ENCODE measurements at places on chromosomes 2 and 18.

GRCh38 chr18:62438018-62438329, 84.9 kb upstream of the ZCCHC2 start:
- H3K27me3 ChIP-seq, result no peaks in the 10 kb centered on the region
- no peak overlapping the region for H3K27ac ChIP-seq
- no peak for DNase-seq
- peaks cover 26% of the 10 kb centered on the region for H3K4me1 ChIP-seq
- H3K4me3 ChIP-seq, result no peak overlapping the region
- H3K36me3 ChIP-seq, result no peaks in the 10 kb centered on the region

- H3K36me3 ChIP-seq, result no peaks in the 10 kb centered on the region
- no peak overlapping the region for H3K27ac ChIP-seq
- no peaks in the 10 kb centered on the region for H3K4me1 ChIP-seq
- H3K4me3 ChIP-seq, result no peak overlapping the region
- no peak for DNase-seq
- H3K27me3 ChIP-seq, result no peaks in the 10 kb centered on the region
Observed at GRCh38 chr2:224723586-224724217, 7.5 kb upstream of the CCDC195 start.

DNA sequence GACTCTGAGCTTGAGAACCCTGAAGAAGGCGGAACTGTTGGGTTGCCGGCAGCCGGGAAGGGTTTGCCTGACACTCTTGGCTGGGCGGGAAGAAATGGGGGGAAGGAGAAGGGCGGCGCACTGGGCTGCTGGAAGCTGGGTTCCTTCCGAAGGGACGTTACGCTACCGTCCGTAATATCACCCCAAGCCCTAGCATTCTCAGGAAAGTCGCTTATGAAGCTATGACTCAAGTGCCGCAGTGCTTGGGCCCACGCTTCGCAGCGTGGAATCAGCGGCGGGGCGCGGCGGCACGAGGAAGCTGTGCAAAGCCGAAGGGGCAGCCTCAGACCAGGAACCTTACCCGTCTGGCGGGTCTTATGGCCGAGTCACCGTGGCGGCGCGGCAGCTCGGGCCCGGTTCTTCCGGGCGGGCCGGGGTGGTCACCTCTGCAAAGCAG, 50.2 kb upstream of the SIGLEC15 start:
- peaks cover 29% of the 10 kb centered on the region for H3K4me1 ChIP-seq
- DNase-seq, result peak; percentile 88
- no peaks in the 10 kb centered on the region for H3K36me3 ChIP-seq
- peak overlapping the region; percentile 81 for H3K27ac ChIP-seq

GRCh38 chr2:20214566-20215182, 10.3 kb downstream of the SDC1 start:
- H3K36me3 ChIP-seq, result no peaks in the 10 kb centered on the region

- no peaks in the 10 kb centered on the region for H3K36me3 ChIP-seq
- H3K4me1 ChIP-seq, result no peaks in the 10 kb centered on the region
- no peak for DNase-seq
- H3K4me3 ChIP-seq, result no peak overlapping the region
Observed at GRCh38 chr2:36733215-36733614, 36.7 kb downstream of the VIT start.

- DNase-seq, result no peak
- H3K36me3 ChIP-seq, result no peaks in the 10 kb centered on the region
- no peaks in the 10 kb centered on the region for H3K4me1 ChIP-seq
- no peak overlapping the region for H3K4me3 ChIP-seq
Observed at GRCh38 chr18:40048886-40049650, 1906.0 kb upstream of the PIK3C3 start.

DNA sequence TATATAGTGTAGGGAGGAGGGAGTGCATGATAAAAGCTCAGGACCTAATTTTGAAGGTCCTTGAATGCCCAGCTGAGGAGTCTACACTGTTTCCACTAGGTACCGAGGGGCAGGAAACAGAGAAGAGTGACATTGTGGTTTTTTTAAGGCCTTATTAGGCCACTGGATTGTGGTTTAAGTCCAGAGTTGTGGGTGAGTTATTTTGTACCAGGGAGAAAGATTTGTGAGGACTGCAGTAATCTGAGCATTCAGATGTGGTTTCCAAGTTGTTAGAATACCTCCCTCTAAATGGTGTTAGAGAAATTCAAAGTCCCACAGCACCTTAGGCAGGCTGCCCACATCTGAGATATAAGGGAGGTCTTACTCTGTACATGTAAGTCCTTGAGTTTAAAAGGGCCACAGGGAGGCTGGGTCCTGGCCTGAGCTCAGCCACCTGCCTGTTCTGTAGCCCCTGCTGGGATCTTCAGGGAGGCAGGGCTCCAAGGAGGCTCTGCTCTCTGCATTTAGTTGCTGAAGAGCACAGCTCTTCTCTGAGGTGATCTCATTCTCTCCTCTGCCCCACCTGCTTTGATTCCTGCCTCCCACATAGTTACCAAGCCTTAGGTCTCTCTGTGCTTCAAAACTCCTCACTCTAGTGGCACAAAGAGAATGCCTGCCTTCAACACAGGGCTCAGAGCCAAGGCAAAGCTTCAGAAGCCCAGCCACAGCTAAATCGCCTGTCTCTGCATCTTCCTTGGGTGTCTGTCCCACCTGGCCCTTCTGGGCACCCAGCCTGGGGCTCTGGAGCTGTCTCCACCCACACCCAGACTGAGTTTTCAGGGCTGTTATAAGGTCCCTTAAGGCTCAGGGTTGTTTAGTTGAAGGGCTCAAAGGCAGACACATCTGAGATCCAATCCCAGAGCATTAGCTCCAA, 88.1 kb downstream of the VSNL1 start:
- no peak overlapping the region for H3K4me3 ChIP-seq
- DNase-seq, result no peak
- no peaks in the 10 kb centered on the region for H3K27me3 ChIP-seq
- no peaks in the 10 kb centered on the region for H3K4me1 ChIP-seq
- H3K36me3 ChIP-seq, result no peaks in the 10 kb centered on the region
- no peak overlapping the region for H3K27ac ChIP-seq

DNA sequence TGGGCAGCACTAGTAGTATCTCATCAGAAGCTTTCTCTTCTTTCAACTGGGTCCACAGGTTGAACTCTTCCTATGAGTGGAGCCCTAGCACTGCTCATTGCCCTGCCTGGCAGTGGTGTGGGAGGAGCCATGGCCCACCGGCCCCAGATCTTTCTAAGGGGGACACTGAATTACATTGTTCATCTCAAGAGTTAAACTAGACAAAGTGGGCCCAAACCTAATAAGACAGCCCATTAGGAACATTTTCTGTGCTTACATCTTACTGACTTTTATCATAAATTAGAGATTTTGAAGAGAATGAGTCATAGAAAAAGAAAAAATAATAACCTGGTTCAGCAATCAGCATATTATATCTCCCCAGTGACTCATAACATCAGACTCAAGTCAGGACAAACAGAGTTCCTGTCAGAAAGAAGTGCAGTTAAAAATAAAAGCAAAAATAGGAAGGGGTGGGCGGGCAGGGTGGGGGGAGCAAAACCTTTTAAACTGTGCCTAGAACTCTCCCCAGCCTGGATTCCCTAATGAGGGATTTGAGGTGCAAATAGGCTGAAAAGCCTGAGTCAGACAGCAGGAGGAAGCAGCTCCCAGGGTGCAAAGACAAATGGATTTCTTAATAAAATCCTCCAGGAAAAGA, 161.6 kb upstream of the TRIB2 start:
- no peak overlapping the region for H3K4me3 ChIP-seq
- H3K4me1 ChIP-seq, result peaks cover 9% of the 10 kb centered on the region
- H3K27me3 ChIP-seq, result no peaks in the 10 kb centered on the region
- no peaks in the 10 kb centered on the region for H3K36me3 ChIP-seq
- H3K27ac ChIP-seq, result no peak overlapping the region

- no peak overlapping the region for H3K4me3 ChIP-seq
- H3K4me1 ChIP-seq, result peaks cover 71% of the 10 kb centered on the region
- peak overlapping the region; percentile 74 for H3K27ac ChIP-seq
- DNase-seq, result no peak
Observed at GRCh38 chr2:134262684-134263083, 8.8 kb downstream of the MGAT5 start.

- no peaks in the 10 kb centered on the region for H3K4me1 ChIP-seq
- no peak overlapping the region for H3K27ac ChIP-seq
- no peak overlapping the region for H3K4me3 ChIP-seq
Observed at GRCh38 chr18:5967007-5967406, 71.7 kb upstream of the TMEM200C start.

GRCh38 chr2:142781146-142781545, 96.3 kb upstream of the KYNU start:
- no peaks in the 10 kb centered on the region for H3K4me1 ChIP-seq
- H3K27ac ChIP-seq, result no peak overlapping the region
- H3K27me3 ChIP-seq, result no peaks in the 10 kb centered on the region
- no peaks in the 10 kb centered on the region for H3K36me3 ChIP-seq
- no peak overlapping the region for H3K4me3 ChIP-seq
- DNase-seq, result no peak

- H3K4me3 ChIP-seq, result no peak overlapping the region
- peaks cover 71% of the 10 kb centered on the region for H3K4me1 ChIP-seq
- peak; percentile 85 for DNase-seq
- H3K36me3 ChIP-seq, result peaks cover 1% of the 10 kb centered on the region
- H3K27me3 ChIP-seq, result no peaks in the 10 kb centered on the region
- peak overlapping the region; percentile 85 for H3K27ac ChIP-seq
Observed at GRCh38 chr2:10331702-10332401, 29.1 kb downstream of the HPCAL1 start.

DNA sequence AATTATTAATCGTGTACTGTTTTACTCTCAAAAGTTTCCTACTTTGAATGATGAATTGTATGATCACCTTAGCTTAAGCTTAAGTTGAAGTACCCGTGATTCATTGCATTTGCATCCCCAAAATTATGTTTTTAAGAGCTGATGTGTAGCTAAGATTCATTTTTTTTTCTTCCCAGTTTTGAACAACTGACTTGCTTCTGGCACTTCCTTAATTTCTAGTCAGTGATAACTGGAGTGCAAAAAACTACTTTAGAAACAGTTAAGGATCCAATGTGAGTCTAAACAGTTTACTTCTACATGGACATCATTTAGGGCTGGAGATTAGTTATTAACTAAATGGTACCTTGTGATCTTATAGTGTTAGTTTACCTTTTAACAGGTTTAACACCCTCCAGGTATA, 124.0 kb upstream of the CAVIN2 start:
- no peak overlapping the region for H3K27ac ChIP-seq
- no peak overlapping the region for H3K4me3 ChIP-seq
- no peaks in the 10 kb centered on the region for H3K36me3 ChIP-seq
- no peaks in the 10 kb centered on the region for H3K27me3 ChIP-seq
- no peak for DNase-seq
- no peaks in the 10 kb centered on the region for H3K4me1 ChIP-seq

DNA sequence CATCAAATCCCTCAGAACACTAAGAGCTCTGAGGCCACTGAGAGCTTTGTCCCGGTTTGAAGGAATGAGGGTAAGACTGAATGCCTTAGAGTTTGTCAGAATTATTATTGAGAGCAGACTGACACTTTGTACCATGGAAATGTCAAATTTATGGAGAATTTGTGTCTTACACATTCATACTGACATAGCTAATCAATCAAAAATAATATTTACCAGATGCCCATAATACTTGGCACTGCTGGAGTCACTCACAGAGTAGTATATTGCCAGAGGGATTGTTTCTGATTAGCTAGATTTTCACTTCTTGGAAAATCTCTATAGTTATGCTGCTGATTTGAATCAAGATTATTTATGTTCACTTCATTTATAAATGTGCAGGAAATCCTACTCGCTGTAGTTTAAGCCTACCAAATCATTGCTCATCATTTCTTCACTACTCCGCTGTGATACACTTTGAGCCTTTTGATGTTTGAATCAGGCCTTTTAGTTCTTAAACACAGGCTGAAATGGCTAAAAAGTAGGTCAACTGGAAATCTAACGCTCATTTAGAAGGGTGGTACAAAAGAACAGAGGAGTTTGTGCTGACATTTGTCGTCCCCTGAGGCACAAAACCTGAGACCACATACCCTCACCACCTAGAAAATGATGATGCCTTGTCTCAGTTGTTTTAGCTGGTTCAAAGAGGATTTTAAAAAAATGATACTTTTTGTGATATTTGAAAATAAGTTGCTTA, 96.1 kb upstream of the CSRNP3 start:
- no peak overlapping the region for H3K27ac ChIP-seq
- no peak overlapping the region for H3K4me3 ChIP-seq
- no peaks in the 10 kb centered on the region for H3K36me3 ChIP-seq
- no peak for DNase-seq
- H3K27me3 ChIP-seq, result no peaks in the 10 kb centered on the region

DNA sequence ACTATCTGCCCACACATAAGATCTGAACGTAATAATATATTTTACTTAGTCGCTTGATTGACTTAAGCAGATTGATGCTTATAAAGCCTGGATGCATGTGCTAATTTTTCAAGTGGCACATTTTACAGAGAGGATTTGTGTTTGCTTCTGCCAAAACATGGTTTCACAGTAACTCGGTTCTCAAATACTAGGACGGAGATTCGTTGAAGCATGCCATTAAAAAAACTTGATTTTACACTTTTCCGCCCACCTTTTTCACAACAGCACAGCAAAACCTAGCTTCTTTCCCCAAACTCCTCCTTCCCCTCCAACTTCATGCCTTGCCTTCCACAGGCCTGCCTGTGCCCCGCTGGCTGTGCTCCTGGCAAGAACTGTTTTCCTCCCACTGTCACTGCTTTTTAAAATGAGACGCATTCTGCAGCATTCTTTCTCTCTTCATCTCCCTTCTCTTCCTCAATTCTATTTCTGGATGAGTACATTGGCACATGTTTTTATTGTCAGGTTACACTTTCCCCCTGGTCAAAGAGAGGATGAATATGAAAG, 55.1 kb upstream of the LMAN1 start:
- no peaks in the 10 kb centered on the region for H3K27me3 ChIP-seq
- no peak for DNase-seq
- no peak overlapping the region for H3K4me3 ChIP-seq
- no peak overlapping the region for H3K27ac ChIP-seq
- no peaks in the 10 kb centered on the region for H3K4me1 ChIP-seq

DNA sequence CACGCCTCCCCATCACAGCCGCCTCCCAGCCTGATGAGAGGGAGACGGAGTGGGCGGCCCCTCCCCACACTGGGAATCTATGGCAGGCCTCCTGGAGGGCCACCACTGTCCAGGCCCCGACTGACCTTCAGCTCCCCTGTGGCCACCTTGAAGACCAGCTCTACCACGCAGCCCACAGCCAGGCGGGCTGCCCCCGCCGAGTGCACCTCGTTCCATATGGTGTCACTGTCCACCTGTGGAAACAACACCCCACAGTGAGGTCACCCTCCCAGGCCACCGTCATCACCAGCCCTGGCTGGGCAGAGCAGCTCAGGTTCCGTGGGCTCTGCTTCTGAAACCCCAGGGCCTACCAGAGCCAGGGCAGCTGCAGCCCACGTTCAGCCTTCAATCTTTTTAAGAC, 242.0 kb downstream of the TWIST2 start:
- no peak for DNase-seq
- no peak overlapping the region for H3K27ac ChIP-seq
- no peak overlapping the region for H3K4me3 ChIP-seq
- H3K4me1 ChIP-seq, result no peaks in the 10 kb centered on the region
